ENCODE measurements at places on chromosomes 3 and 15. TPM values are rescaled to one million over a fixed set of nuclear protein-coding genes. Genes with fewer than 3 reads are reported as not detected.
A peak's percentile ranks its signal among the peaks of the same experiment; 100 is the strongest.

- peak; percentile 90 for DNase-seq
These were observed 73.3 kb upstream of the RAD18 start for GRCh38 chr3:9036404-9037131.

DNA sequence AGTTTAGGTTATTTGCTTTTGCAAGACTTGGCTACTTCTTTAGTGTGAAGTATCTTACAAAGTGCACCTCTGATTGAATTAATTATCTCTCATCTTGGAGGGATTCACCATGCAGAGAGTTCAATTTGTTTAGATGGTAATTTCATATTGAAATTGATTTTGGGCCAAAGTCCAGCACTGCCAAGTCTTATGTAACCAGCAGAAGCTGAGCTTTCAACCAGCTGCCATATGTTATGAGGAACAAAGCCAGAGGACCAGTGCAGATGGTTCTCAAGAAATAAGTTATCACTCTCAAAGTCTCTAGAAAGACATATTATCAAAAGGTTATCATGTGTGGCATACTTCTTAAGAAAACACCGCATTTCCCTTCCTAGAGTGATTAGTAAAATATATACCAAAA lies 29.0 kb downstream of the ABHD6 start:
- DNase-seq = peak; percentile 28

DNA sequence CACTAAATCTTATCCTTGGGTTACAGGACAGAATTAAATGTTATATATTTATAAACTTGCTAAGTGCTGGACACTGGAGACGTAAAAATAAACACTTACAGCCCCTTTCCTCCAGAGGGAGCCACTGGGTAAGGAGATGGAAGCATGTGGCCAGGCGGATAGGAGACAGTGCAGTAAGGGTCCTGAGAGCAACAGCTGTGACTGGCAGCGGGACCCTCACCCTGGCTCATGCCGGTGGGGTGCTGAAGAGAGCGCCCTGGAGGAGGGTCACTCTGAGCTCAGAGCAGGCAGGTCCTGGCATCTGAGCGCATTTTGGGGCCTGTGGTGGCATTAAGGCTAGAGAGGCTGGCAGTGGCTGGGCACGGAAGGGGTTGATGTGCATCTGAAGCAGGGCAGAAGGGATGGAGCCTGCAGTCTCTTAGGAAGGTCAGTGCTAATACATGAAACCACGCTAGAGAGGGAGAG lies 16.0 kb downstream of the SEC61A1 start:
- DNase-seq = peak; percentile 60

DNA sequence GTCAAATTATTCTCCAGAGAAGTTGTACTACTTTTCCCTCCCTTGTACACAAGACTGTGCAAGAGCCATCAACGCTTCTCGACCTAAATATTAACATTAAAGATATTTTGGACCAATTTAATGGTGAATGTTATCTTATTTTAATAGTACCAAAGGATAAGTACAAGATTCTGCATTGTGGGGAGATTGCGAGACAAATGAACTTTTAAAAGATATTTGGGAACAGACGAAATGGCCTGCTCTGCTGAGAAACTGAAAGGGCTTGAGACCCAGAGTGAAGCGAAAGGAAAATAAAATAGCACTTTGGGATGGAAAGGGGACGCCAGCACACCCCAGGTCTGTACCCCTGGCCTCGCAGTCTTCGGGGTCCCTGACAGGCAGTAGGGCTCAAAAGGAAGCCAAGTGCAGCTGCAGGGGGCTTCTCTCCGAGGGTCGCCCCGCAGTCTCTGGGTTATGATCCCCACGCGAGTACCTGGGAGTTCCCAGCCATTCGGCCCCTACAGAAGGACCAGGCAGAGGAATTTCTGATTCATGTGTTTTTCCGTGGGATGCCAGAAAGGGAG lies 97.6 kb upstream of the VGLL3 start:
- DNase-seq = peak; percentile 52

DNA sequence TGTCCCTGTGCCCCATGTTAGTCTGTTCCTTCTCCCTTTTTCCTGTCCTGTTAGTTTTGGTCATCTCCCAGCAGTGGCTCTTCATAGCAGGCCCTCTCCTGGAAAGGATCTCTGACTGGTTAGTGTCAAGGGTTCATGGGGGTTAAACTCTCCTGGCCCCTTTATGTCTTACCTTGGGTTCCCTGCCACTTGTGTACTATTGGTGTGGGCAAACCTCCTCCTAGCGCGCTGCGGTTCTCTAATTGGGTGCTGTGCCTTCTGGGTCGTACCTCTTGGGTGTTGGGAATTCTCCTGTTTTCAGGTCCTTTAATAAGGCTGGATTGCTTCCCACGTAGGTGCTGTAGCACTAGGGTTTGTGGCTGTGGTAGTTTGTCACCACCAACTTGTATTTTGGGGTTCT lies 18.8 kb downstream of the GMPS start:
- no peak for DNase-seq

- DNase-seq = peak; percentile 22
These were observed 3.7 kb downstream of the KPNA1 start for GRCh38 chr3:122510878-122511535.

DNA sequence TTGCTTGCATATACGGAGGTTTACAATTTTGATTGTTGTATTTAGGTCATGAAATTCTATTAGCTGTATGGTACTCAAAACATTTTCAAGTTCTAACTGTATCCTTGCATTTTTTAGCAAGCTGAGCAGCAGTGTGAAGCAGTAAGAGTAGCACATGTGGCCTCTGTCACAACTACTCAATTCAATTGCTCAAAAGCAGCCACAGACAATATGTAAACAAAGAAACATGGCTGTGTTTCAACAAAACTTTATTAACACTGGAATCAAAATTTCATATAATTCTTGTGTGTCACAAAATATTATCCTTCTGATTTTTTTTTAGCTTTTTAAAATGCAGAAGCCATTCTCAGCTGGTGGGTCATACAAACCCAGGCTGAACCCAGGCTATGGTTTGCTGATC lies 266.7 kb upstream of the LRRN1 start:
- no peak for DNase-seq

The GOLGA8T gene
- not detected for total RNA-seq

DNA sequence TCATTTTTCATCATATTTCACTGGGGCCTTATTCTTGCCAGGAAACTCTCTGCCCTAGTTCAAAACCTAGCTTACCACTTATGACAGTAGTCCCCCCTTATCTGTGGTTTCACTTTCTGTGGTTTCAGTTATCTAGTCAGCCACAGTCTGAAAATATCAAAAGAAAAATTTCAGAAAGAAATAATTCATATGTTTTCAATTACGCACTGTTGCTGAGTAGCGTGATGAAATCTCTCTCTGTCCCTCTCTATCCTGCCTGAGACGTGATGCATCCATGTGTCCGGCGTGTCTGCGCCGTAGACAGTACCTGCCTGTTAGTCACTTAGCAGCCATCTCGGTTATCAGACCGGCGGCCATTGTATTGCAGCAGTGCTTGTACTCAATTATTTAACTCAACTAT lies 369.9 kb upstream of the MCTP2 start:
- no peak for DNase-seq

GRCh38 chr3:35946121-35946853 lies 307.0 kb downstream of the ARPP21 start:
- peak; percentile 75 for DNase-seq

DNA sequence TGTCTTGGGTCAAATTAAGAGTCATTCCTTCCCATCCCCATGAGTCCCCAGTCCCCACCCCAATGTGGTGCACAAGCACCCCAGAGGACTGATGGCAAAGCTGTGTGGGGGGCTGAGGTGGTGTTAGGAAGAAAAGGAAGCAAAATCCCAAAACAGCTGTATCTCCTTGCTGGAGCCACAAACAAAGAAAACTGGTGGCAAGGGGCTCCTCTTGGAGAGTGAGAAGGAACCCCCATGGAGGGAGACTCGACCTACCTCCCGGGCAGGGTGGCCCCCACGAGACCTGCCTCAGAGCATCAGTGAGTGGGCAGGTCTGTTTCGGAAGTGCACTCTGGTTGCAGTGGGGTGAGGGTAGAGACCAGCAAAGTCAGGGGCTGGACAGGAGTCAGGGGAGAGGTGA lies 29.2 kb downstream of the PRR23E start:
- no peak for DNase-seq

- peak; percentile 82 for DNase-seq
These were observed 106.6 kb upstream of the TMC3 start for GRCh38 chr15:81480645-81481053.

The CPLX3 gene
- total RNA-seq = not detected

DNA sequence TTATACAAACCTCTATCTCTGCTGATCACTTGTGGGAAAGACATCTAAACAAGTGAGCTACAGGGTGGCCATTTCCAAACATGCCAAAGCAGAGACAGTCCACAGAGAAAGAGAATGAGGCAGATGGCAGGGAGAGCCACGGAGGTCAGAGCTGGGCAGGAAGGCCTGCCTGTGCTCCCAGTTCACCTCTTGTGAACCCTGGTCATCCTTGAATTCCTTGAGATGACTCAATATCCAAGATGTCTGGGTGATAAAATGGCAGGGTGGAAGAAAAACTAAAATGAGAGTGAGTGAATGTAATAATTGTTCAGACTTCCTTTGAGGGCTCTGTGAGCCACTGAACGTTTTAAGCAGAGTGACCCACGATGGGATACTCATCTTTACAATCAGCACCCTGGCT lies 104.8 kb downstream of the PLCH1 start:
- DNase-seq = no peak

The TMEM266 gene
- not detected for total RNA-seq

GRCh38 chr15:98909968-98910885 lies 97.4 kb downstream of the PGPEP1L start:
- DNase-seq = no peak

The LTF gene
- not detected for total RNA-seq

The DAZL gene
- not detected for total RNA-seq

DNA sequence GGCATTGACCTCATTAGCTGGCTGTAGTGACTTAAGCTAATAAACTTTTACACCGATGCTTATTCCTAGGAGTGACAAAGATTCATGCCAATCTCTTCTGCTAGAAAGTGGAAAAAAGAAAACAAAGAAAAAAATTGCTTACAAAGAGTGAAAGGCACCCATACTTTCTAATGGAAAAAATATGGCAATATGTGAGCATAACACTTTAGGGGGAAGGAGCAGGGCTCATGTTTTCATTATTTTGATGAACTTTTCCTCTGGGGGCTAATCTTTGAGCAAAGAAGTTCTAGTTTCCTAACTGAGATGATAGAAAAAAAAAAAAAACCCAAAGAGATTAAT lies 94.8 kb upstream of the THRB start:
- no peak for DNase-seq

The ZNF662 gene
- total RNA-seq = 0.74 TPM

DNA sequence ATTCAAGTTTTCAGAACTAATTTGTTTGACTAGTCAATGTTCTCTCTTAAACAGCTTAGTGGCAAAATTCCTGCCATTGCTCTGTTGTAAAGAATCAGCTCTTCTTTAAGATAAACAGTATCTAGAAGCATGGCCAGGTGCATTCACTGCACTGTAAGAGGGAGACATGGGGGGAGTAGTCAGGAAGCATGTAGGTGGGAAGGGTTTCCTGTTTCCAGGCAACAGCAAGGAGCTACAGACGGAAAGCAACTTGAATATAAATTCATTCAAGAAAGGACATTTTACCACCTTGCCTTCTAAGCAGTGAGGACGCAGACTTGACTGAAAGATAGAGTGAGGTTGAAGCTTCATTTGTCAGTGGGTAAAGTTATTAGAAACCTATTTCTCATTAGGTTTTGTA lies 55.3 kb downstream of the BBX start:
- DNase-seq = no peak

The CCDC54 gene
- total RNA-seq = not detected

- DNase-seq = no peak
These were observed 38.6 kb downstream of the GASK1A start for GRCh38 chr3:43017593-43018195.

DNA sequence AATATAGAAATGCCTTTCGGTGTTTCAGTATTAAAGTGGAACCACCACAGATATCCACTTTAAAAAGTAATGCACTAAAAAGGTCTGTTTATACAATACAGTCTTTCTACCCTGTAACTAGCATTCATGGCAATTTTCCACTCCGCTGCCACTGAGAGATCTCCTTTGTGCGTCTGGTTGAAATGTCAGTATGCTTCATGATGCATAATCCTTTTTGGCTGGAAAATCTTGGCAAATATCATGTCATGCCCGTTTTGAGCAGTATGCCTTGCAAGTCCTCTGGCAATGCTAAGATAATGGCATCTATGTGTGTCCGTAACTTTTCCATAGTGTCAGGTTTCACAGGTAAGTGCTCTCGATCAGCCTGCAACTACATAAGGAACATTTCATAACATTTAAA lies 30.8 kb upstream of the ARF4 start:
- DNase-seq = no peak

The XCR1 gene
- total RNA-seq = not detected

DNA sequence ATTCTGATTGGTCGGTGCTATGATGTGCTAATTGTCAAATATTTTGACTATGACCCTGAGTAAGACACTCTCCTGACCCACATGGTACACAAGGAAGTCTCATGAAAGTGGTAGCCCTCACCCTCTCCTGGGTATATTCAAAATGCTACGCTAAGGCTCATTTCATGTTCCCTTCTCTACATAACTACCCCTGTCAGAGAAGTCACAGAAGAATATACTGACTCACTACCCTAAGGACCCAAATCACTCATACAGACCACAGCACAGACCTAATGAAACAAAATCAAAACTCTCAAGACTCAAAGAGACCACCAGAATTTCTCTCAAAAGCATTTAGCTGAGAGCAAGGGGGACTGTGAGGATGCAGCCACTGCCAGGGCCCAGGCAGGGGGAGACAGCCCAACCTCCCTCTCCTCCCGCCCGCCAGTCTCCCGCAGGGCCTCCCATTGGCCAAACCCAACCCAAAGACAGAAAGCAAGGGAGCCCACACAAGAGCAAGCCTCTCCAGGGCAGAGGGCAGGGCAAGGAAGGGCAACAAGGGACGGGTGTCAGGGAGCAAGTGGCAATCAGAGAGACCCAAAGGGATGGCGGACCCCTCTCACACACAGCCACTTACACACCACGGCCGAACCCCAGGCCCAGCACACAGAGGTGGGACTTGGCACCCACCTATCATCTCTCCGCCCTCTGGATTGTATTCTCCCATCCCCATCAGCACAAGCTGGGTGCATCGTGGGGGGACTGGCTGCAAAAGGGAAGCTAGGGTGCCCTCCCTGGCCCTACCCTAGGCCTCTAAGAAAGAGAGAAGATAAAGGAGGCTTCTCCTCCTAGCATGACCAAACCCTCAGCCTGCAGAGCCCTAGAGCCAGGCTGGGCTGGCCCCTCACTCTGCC lies 41.6 kb downstream of the MEGF11 start:
- no peak for DNase-seq

The EPHB1 gene
- total RNA-seq = 1.2 TPM

The SPTBN5 gene
- total RNA-seq = 0.57 TPM

The RGMA gene
- total RNA-seq = 6.1 TPM

The HYKK gene
- 10.2 TPM for total RNA-seq

Measured in fibroblast of the aortic adventitia (primary cell).